ENCODE measurements at places on chromosomes 16 and 17. TPM values are rescaled to one million over a fixed set of nuclear protein-coding genes. Genes with fewer than 3 reads are reported as not detected.

DNA sequence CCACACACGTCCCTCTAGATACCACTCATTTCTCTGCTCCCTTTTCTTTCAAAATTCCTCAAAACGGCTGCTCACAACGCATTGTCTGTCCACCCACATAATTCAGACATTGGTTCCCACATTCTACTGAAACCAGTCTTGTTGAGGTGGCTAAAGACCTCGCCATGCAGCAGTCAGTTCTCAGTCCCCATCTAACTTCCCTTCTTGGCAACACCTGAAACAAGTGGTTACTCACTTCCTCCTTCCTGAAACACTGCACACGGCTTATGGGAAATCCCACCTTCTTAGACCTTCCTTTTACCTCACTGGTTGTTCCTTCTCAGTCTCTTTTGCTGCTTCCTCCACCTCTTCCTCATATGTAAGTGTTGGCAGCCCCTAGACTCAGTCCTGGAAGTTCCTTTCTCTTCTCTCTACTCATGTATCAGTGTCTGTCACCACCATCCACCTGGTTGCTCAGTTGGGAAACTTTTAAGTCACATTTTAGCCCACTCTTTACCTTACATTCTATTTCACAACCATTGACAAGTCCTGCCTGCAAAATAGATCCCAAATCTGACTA is 277.1 kb downstream of the CEP112 start:
- DNase-seq = no peak

SDR42E2 gene
- total RNA-seq = not detected

- DNase-seq = no peak
These were observed 40.1 kb downstream of the KLHDC4 start for GRCh38 chr16:87725596-87726235.

- DNase-seq = no peak
These were observed 99.2 kb downstream of the ZNF778 start for GRCh38 chr16:89316701-89317100.

- no peak for DNase-seq
These were observed 3.4 kb downstream of the ZNF688 start for GRCh38 chr16:30567991-30568638.

DNA sequence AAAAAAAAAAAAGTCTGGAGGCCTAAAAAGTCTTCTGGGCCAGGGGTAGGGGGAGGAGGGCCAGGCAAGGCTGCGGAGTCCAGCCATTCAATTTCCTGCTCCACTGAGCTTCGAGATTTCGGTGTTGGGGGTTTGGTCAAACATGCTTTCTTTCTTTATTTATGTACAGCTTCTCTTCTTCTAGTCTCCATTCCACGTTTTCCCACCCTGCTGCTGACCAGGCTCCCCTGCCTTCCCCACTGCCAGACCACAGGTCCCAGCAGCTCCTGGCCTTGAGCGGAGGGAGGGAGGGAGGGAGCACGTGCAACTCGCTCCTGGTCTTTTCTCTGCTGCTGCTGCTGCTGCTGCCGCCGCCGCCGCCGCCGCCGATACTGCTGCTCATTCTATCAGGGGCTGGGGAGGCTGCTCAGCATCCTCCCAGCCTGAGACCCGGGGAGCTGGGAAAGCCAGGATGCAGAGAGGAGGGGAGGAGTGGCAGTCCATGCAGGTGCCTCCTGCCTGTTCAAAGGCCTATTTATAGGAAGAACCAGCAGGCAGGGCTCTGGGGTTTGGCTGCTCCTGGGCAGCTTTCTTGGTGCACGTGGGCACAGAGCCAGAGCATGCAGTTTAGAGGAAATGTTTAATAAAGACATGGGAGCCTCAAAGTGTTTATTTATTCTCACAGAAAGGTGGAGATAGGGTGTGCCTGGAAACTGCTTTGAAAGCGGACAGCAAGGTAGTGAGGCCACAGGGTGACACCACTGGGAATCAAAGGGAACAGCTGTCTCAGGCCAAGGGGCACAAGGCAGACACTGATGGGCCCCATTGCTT is 23.4 kb upstream of the ZFHX3 start:
- no peak for DNase-seq

DNA sequence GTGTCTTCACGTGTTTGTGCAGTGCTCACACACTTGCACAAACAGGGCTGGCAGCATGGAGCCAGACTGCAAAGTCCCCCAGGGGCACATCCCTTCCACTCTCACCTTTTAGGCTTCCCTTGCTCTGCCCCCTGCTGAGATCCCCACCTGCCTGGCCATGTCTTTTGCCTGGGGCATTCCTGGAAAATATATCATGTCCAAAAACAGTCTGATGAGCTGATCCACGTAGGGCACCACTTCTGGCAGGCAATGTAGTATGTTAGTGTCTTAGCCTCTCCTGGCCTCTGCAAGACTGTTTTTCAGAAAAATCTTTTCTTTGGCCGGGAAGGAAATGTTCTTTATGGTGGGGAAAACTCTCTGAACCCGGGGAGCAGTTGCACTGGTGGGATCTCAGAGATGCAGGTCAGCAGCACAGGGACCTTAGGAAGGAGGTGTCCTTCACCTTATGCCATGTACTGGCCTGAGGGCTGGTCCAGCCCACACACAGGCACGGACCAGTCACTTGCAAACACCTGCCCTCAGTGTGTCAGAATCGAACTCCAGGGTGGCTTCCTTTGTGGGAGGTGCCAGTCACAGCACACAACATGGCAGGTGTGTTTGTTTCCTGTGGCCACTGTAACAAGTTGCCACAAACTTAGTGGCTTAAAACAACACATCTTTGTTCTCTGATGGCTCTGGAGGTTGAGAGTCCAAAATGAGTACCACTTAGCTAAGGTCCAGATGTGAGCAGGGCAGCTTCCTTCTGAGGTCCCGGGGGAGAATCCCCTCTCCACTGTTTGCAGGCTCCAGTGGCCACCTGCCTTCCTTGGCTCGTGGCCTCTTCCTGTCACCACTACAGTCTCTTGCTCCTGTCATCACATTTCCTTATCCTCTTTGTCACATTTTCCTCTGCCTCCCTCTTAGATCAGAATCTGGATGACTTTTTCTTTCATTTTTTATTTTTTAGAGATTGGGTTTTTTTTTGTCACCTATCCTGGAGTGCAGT is 46.6 kb downstream of the MPRIP start:
- DNase-seq = no peak

KIF2B gene
- total RNA-seq = not detected

DNA sequence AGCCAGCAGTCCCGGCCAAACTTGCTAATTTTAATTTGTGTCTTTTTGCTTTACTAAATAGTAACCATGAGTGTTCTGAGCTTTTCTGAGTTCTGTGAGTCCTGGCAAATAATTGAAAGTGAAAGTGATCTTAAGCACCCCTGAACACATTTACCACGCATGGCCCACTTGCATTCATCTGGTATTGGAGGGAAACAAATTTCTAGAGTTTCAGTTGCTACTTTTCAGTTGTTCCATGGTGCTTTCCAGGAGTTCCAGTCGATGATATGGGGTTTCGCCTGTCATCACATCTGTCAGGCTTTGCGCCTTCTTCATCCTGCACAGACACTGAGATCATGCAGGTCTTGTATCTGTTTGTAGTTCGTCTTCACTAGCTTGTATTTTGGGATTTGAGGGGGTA is 44.1 kb downstream of the CRLF3 start:
- no peak for DNase-seq

NDRG4 gene
- total RNA-seq = 3.9 TPM

DNA sequence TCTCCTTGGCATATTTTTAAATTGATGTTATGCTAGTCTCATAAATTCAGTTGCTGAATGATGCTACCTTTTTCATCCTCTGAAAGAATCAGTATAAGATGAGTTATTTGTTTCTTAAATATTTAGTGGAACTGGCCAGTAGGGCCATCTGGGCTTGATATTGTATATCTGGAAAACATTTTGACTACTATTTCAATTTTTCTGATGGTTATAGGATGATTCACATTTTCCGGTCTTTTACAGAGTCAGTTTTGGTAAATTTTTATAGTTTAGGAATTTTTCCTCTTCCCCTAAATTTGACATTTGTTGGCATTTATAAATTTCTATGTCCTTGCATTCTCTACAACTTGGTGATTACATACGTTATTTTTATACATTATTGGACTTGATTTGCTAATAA is 296.3 kb upstream of the AXIN2 start:
- DNase-seq = no peak

DNA sequence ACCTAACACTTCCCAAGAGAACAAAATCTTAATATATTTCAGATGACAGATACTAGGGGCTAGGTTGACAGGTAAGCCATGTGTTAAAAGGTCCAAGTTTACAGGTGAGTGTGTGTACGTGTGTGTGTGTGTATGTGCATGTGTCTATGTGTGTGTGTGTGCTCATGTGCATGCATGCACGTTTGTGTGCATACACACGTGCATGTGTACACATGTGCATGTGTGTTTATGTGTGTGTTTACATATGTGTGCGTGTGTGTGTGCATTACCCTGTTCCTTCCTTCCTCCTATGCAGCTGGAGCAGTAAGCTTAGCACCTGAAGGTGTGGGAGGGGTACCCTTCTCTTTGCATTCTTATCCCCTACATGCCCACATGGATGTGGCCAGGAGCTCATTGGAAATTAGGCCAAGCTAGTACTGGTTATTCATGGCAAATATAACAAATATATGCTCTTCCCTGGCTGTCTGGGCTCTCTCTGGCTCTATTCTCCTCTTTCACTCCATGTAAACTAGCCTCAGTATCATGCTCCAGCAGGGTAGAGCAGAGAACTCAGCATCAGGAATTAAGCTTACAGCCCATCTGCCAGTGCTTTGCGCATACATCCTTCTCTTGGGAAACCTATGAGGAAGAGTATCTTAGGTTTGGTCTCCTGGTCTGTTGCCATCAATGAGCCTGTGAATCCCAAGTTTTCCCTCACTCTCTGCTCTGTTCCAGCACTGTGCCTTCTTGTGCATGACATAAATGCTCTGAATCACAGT is 258.0 kb upstream of the MYOCD start:
- DNase-seq = no peak

DNA sequence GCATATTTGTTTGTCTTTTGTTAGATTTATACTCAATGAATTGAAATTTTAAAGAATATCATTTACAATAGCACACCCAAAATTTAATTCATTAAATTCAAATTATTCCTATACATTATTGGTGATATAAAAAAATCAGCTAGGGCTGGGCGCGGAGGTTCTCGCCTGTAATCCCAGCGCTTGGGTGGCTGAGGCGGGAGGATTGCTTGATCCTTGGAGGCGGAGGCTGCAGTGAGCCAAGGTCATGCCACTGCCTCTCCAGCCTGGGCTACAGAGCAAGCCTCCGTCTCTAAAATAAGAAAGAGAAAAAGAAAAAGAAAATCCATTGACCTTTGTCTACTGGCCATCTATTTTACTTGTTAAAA is 4.5 kb upstream of the PRDM7 start:
- no peak for DNase-seq

GRCh38 chr16:52174168-52174567 is 372.8 kb downstream of the TOX3 start:
- no peak for DNase-seq

ADAM11 gene
- total RNA-seq = 0.42 TPM

CDYL2 gene
- 2.2 TPM for total RNA-seq

- no peak for DNase-seq
These were observed 1.5 kb downstream of the TNRC6C start for GRCh38 chr17:77959926-77960521.

DNA sequence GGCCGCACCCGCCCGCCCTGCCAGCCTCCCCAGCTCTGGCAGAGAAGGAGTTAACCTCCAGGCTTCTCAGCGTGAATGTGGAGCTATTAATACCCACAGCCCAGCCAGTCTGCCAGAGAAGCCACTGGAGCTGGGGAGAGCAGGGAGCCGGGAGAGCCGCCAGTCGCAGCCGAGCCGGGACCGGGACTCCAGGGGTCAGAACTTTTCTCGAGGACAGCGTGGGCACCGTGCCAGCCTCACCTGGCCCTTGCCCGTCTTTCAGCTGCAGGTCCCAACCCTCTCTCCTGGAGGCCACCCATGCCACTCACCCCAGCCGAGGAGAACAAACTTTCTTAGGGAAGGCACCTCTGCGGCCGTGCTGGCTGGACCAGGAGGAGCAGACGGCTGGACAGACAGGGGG is 33.8 kb upstream of the SBK1 start:
- DNase-seq = no peak

GRCh38 chr17:79812353-79813258 is 15.7 kb upstream of the CBX8 start:
- DNase-seq = no peak

ZG16 gene
- total RNA-seq = not detected

DNA sequence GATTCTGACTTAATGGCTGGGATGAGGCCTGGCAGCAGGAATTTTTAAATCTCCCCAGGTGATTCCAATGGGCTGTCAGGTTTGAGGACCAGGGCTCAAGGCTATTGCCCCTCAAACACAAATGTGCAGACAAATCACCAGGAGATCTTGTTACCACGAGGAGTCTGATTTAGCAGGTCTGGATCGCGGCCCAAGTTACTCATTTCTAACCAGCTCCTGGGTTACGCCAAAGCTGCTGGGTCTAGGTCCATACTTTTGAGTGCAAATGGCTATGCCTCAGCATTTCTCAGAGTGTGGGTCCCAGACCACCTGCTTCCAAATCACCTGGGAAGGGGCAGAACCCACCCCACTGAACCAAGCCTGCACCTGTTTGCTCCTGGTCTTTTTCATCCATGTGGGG is 33.1 kb downstream of the CNGB1 start:
- no peak for DNase-seq

GRCh38 chr17:39863918-39864746 is at the start of gene IKZF3:
Gene IKZF3 (minus strand): TSS chr17:39864312. CDS start chr17:39864126, 186 bp downstream.
- DNase-seq = no peak

OR3A3 gene
- not detected for total RNA-seq

ADORA2B gene
- total RNA-seq = 0.59 TPM

ZPBP2 gene
- not detected for total RNA-seq

DNA sequence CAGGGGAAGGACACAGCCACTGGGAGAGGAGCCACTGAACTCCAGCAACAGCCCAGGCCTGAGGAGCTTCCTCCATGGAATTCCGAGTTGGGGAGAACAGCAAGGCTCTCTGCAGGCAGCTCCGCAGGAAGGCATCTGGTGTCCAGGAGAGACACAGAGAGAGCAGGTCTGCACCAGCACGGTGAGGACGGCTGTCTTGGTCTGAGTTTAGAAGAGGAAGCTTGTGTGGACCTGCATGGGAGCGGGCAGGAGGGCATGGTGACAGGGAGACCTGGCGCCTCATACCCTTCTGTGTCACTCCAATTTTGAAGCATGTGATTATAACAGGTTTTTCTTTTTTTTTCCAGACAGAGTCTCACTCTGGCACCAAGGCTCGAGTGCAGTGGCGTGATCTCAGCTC is 6.4 kb downstream of the SLC38A10 start:
- no peak for DNase-seq

GPRC5C gene
- total RNA-seq = 66.8 TPM

GRCh38 chr16:57807252-57807967 is 5.1 kb upstream of the KIFC3 start:
- no peak for DNase-seq

DNA sequence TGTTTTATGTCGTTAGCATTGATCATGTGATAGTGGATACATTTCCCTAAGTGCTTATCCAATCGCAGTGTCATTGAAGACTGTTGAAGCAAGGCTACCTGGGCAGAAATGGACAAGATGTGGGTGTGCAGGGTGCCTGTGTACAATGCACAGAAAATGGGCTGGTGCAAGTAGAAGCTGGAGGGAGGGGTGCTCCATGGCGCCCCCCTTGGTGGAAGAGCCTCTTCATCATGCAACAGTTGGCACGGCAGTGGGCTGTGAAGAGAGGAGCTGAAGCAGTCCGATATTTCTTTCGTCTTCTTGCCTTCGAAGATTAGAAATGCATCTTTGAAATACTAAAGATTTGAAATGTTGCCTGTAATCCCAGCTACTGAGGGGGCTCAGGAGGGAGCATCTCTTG is 100.5 kb downstream of the PLCG2 start:
- no peak for DNase-seq

PRRT2 gene
- total RNA-seq = 10.0 TPM

Measured in tibial nerve (tissue), 4 donors.